ENCODE measurements at places on chromosomes 3 and 15.

DNA sequence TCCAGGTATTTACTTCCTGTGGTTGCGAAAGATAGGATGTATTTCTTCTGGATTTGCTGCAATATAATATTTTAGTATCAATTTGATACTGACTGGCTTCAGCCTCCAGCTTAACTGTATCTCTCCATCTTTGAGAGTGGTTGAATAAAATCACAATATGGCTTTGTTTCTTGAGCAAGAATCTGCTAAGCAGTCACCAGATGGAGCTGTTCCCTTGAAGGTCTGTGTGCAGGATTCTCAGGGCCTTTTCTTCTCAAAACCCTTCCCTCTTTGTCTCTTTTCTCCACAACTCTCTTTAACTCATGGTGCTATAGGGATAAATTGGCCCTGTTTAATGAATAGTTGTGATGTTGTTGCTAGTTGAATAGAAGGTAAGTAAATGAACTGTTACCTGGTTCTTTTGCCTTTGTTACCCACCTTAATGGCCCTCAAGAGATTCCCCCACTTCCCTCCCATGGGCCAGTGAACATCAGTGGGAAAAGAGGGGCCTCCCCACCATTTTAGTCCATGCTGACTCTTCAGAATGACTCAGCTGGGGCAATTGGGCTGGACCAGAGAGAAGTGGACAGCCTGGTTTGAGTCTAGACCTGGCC is 34.8 kb upstream of the RAB6B start:
- peak; percentile 74 for DNase-seq

- DNase-seq = peak; percentile 99
Observed at GRCh38 chr15:31740203-31740602, 290.1 kb upstream of the CHRNA7 start.

DNA sequence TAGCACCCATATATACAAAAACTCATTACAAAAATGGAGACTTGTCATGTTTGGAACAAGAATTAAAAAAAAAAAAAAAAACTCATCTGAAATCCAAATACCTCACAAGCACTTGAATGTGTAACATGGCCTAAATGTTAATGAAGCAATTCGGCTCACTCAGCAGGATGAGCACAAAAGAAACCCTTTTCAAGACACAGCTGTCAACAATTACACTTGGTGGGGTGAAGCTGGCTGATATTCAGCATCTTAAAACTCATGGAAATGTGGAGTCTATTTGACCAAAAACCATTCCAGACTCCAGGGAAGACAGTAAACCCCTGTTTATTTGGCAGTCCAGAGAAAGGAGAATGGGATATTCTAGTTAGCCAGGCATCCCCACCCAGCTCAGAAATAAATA is 205.4 kb upstream of the TSC22D2 start:
- DNase-seq = no peak

DNA sequence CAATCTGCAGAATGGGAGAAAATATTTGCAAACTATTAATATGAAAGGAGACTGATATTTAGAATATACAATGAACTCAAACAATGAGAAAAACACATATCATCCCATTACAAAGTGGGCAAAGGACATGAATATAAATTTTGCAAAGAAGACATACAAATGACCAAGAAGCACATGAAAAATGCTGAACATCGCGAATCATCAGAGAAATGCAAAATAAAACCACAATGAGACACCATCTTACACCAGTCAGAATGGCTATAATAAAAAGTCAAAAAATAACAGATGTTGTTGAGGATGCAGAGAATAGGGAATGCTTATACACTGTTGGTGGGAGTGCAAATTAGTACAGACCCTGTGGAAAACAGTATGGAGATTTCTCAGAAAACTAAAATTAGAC is 83.6 kb downstream of the RAP2B start:
- no peak for DNase-seq

DNA sequence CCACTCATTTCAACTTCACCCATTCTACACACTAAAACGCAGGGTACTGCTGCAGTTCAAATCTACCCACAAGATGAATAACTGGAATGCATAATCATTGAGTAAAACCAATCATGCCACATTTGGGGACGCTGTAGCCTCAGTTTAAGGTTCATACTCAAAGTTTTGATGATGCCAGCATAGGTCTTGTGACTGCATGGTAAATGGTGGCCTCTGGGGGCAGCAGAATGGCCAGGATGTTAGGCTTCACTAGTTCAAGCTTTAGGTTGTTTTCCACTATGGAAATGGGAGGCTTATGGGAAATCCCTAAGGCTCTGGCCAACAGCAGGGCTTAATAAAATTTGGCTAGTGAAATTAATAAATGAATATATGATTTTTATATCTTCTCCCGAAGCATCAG is 104.3 kb upstream of the TSC22D2 start:
- DNase-seq = peak; percentile 27

DNA sequence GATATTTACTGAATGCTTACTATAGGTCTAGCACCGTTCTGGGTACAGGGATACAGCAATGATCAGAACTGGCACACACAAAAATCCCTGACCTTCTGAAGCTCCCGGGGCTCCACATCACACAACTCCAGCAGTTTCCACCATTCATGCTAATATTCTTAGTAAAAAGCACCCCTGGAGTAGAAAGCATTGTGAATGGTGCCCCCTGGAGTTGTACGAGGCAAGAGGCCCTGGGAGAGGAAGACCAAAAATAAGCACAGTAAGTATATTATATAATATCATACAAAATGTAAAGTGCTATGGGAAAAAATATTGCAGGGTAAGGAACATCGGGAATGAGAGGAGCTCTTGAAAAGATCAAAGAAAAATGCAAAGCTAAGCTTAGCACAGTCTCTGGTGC is 790 bp upstream of the SRGAP3 start:
- DNase-seq = no peak

DNA sequence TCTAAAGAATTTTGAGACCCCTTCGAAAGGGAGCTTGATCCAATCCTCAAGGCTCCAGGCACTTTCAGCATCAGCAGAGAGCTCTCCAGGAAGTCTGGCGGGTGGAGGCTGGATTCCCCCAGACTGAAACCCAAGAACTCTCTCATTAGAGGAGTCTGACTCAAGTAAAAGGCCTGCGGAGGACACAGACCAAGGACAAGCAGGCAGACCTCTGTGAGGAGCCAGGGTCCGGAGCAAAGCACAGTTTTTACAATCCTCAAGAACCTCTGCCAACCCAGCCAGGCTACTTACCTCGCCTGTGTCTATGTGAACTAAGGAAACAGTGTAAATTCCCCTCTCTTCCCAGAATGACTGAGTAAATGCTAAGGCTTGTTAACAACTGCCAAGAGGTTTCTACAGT is 86.2 kb downstream of the FBN1 start:
- no peak for DNase-seq

- DNase-seq = peak; percentile 60
Observed at GRCh38 chr3:141109751-141110150, 58.6 kb downstream of the SPSB4 start.

DNA sequence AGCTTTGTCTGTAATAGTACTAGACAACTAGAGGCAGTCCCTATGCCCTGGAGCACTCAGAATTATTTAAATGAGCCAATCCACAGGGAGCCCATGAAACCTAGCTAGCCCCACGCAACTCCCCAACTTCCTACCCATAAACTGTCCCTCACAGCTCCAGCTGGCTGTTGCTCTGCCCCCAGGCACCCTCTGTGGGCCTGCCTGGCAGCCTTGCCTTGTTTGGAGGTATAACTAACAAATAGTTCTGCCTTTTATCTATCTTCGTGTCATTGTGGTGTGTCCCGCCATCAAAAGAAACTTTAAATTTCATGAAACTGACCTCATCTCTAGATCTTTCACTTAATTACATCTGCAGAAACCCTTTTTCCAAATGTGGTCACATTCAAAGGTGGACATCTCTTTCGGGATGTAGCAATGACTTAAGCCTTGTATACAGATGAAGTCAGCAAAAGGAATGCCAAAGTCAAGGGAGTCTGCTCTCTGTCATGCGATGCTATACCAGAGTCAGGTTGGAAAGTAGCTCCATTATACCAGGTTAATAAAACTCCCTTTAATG is 1.8 kb upstream of the RTP3 start:
- no peak for DNase-seq

GRCh38 chr15:50059883-50060282 is 59.1 kb downstream of the ATP8B4 start:
- DNase-seq = no peak

DNA sequence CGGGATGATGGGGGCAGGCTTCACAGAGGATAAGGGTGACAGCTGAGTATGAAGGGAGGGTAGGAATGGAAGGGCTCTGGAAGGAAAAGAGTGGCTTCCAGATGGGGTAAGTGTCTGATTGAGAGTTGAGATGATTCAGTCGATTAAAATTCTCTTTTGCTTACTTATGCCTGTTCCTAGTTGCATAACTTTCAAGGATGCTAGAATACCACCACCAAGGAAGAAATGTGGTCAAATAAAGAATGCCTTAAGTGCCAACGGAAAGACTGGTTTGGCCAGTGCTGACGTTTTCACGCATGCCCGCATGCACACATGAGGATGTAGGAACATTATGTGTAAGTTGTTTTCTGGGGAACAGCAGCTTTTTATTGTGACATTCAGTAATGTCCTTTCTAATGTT is 263.4 kb upstream of the WNT5A start:
- no peak for DNase-seq

GRCh38 chr3:143236226-143236964 is 116.8 kb downstream of the CHST2 start:
- no peak for DNase-seq

DNA sequence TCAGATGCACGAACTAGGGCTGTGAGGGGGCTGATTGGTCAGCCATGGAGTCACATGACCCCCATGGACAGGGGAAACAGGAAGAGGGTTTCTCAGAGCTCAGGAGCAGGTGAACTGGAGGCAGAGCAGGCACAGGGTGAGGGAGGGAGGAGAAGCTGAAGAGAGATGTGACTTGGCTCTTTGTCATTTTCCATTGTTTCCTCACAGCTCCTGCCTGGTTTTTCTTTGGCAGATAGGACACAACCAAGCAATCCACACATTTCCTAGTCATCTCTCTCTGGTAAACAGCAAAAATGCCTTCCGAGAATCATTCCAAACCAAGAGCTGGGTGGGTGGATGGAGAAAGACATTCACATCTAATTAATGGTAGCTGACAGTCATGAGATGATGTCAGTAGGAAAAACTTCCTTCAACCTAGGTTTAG is 43.4 kb upstream of the LMCD1 start:
- DNase-seq = no peak

DNA sequence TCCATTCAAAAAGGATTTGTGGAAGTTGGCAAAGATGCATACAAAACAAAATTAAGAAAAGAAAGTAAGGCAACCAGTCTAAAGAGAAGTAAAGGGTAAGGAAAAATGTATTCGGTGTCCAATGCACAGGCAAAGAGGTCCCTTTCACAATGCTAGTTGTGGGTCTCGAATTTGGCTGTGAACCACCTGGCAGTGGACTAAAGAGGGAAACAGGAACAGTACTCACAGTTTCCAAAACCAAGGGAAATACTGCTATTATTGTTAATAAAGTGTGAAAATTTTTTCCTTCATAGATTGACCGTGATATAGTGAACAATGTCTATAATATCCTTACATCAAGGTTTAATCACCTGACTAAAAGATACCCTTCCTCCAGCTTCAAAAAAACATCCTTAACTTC is 57.9 kb downstream of the TNIK start:
- DNase-seq = no peak

DNA sequence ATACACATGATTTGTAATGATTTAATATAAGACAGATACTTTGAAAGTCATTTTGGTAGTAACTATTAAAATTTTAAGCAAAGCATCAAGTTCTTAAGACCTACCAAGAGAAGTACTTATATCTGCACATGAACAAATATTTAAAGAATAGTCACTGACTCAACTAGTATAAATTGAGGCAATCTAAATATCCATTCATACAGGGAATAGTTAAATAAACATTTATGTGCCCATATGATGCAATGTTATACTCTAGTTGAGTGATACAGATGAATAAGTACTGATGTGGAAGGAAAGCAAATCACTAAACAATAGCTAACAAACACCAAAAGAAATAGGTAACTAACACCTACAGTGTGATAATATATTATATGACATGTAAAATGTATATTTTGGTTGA is 527.7 kb downstream of the EPHA3 start:
- no peak for DNase-seq

GRCh38 chr3:134567605-134568004 is 81.7 kb downstream of the CEP63 start:
- no peak for DNase-seq

DNA sequence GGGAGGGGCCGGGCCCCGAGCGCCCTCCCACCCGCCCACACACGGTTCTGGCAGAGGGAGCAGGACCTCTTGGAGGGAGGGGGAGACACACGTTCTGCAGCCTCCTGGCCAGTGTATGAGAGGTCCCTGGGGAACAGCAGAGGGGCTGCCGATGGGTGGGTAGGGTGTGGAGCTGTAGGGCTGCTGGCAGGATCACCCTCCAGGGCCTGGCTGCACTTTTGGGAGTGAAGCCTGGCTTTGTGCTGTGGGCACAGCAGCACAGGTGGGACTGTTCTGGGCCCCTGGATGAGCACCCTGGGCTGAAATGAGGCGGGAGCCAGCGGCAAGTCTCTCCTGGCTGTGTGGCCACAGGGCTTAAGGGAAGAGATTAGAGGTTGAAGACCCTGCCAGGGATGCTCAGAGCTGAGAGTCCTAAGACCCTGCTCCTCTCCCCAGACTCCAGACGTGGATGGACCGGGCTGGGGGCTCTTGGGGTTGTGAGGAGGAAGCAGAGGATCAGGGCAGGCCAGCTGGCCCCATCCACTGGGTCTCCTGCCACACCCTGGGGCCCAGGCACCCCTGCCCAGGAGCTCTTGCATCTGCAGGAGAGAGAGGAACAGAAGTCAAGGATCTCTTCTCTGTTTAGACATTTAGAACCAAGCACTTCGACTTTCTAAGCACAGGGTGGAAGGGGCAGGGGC is 45.2 kb downstream of the RGMA start:
- peak; percentile 18 for DNase-seq

- no peak for DNase-seq
Observed at GRCh38 chr3:188839187-188839695, 332.5 kb upstream of the TPRG1 start.

DNA sequence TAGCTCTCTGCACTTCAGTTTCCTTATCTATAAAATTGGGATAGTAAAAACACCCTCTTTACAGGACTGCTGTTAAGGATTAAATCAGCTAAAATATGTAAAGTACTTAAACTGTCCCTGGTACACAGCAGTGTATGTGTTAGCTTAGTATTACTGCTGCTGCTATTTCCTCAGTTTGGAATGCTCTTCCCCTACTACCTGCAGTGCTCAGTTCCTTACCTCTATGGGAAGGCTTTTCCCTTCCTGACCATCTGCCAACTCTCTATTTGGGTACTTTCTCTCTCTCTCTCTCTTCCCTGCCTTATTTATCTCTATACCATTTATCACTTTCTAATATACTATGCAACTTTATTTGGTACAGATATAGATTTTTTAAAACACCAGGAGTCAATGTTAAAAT is 26.5 kb downstream of the KPNA4 start:
- peak; percentile 25 for DNase-seq

All from NCI-H82 (cell line).